ENCODE measurements at places on chromosomes 7 and 10. TPM values are rescaled to one million over a fixed set of nuclear protein-coding genes. Genes with fewer than 3 reads are reported as not detected.
A peak's percentile ranks its signal among the peaks of the same experiment; 100 is the strongest.

GRCh38 chr10:80530251-80530650 is 7.5 kb upstream of the SH2D4B start:
- peak overlapping the region; percentile 36 for H3K27ac ChIP-seq
- no peak for DNase-seq
- no peak overlapping the region for H3K4me3 ChIP-seq
- H3K4me1 ChIP-seq: peaks cover 42% of the 10 kb centered on the region
- H3K36me3 ChIP-seq: no peaks in the 10 kb centered on the region
- H3K27me3 ChIP-seq: no peaks in the 10 kb centered on the region

GRCh38 chr7:68125168-68125567 is 1128.5 kb downstream of the TYW1 start:
- no peaks in the 10 kb centered on the region for H3K36me3 ChIP-seq
- DNase-seq: no peak
- H3K4me3 ChIP-seq: no peak overlapping the region
- peaks cover 3% of the 10 kb centered on the region for H3K27me3 ChIP-seq

- H3K27ac ChIP-seq: no peak overlapping the region
- no peak for DNase-seq
- no peaks in the 10 kb centered on the region for H3K27me3 ChIP-seq
- H3K4me3 ChIP-seq: no peak overlapping the region
- peaks cover 5% of the 10 kb centered on the region for H3K4me1 ChIP-seq
- H3K36me3 ChIP-seq: no peaks in the 10 kb centered on the region
Measured at GRCh38 chr10:18224626-18225445, 84.6 kb downstream of the CACNB2 start.

DNA sequence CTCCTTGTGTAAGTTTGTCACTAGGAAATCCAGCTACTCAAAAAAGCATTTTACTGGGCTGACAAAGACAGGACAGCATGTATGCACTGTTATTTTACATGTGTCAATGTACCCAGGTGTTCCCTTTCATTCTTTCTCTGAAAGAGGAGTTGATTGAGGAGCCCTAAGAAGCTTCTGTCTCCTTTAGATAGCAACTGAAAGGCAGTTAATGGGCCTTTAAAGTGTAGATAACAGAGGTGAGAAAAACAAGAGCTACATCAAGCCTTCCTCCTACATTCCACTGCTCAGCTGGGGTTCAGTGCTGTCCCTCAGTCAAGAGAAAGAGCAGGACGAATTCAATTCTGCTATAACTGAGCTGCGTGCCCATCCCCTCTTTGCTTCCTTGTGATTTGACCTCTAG is 12.8 kb upstream of the WIPF3 start:
- no peak for DNase-seq
- no peak overlapping the region for H3K4me3 ChIP-seq
- H3K27ac ChIP-seq: no peak overlapping the region
- no peaks in the 10 kb centered on the region for H3K36me3 ChIP-seq
- no peaks in the 10 kb centered on the region for H3K4me1 ChIP-seq

- H3K27ac ChIP-seq: no peak overlapping the region
- peaks cover 26% of the 10 kb centered on the region for H3K36me3 ChIP-seq
- no peak overlapping the region for H3K4me3 ChIP-seq
- H3K4me1 ChIP-seq: no peaks in the 10 kb centered on the region
- H3K27me3 ChIP-seq: no peaks in the 10 kb centered on the region
Measured at GRCh38 chr10:48430402-48430993, 124.0 kb downstream of the MAPK8 start.

DNA sequence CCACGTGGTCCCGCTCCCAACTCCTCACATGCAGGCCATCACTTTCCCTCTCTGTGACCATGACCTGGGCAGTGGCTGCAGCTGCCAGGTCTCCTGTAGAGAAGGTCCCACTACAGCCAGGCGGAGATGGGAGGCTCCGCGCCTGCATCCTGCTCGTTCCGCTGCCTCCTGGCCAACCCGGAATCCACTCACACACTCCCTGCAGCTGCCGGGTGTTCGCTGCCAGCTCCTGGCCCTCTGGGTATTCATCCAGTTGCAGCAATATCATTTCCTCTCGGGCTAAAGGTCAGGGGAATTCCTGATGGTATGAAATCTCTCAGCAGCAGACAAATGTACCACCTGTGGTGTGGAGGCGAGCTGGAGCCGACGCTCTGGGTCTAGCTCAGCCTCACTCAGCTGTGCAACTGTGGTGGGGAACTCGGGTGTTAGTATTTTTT is 65.7 kb downstream of the TLL2 start:
- H3K27ac ChIP-seq: no peak overlapping the region
- H3K4me1 ChIP-seq: no peaks in the 10 kb centered on the region
- no peaks in the 10 kb centered on the region for H3K27me3 ChIP-seq
- no peaks in the 10 kb centered on the region for H3K36me3 ChIP-seq

DNA sequence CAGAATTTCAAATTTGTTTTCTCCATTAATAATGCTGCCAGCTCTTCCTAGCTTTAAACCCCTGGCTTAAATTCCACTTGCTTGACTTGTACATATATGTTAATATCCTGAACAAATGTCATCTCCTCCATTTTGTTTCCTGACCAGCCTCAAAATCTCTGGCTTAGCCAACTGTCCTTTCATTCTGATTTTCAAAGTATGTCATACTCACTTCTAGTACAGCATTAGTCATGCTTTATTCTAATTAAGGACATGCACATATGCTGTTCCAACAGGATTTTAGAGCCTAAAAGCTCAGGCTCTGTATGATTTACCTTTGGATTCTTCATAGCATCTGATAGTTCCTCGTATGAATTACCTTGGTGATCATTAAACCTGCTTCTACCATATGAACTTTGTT is 158.3 kb downstream of the ZNF438 start:
- H3K4me3 ChIP-seq: no peak overlapping the region
- peaks cover 13% of the 10 kb centered on the region for H3K36me3 ChIP-seq

- no peaks in the 10 kb centered on the region for H3K36me3 ChIP-seq
- H3K4me1 ChIP-seq: no peaks in the 10 kb centered on the region
- H3K4me3 ChIP-seq: no peak overlapping the region
- no peak for DNase-seq
- no peak overlapping the region for H3K27ac ChIP-seq
Measured at GRCh38 chr7:41190581-41190980, 512.3 kb downstream of the INHBA start.

DNA sequence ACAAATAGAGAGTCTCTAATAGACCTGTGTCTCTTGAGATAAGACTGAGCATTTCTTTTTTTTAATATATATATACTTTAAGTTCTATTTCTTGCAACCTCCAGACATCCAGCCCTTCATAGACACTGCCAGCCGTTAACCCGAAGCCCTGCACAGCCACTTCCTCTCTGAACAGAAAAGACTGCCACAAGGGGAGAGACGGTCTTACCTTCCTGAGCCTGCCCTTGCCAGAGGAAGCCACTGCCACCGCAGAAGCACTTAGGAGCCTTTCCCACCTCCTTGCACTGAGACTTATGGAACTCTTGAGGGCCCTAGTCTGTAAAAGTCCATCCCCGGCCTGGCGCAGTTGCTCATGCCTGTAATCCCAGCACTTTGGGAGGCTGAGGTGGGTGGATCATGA is 31.8 kb upstream of the PRSS1 start:
- H3K4me3 ChIP-seq: no peak overlapping the region
- H3K4me1 ChIP-seq: no peaks in the 10 kb centered on the region
- peaks cover 6% of the 10 kb centered on the region for H3K27me3 ChIP-seq
- H3K36me3 ChIP-seq: no peaks in the 10 kb centered on the region

Gene C10orf105
- total RNA-seq: 0.52 TPM

Gene NUTM2D
- total RNA-seq: 5.1 TPM

Gene KCNIP2
- total RNA-seq: 3.0 TPM

Gene ACTL6B
- total RNA-seq: not detected

Gene KDM7A
- total RNA-seq: 16.7 TPM

Gene TPK1
- 7.6 TPM for total RNA-seq

Gene INMT
- total RNA-seq: 501 TPM
